Panc1 (cell line): ENCODE measurements at places on chromosomes 12 and 14. TPM values are rescaled to one million over a fixed set of nuclear protein-coding genes. Genes with fewer than 3 reads are reported as not detected.

DNA sequence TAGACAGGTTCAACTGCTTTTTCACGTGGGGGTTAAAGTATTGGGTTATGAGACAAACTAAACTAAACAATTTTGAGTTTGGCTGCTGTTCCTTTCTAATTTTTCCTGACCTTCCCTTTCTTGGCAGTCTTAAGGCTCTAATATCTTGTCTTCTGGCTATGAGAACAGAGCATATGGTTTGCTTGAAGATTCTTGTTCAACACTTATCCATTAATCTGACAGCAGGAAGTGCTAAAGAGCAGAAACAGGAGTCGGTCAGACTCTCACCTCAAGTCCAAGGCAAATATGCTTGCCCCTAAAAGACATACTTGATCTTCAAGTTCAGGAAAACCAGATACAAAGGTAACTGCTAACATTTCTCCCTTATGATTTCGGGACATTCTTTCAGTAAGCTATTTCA is 52.6 kb upstream of the KCNJ8 start:
- no peak for DNase-seq

DNA sequence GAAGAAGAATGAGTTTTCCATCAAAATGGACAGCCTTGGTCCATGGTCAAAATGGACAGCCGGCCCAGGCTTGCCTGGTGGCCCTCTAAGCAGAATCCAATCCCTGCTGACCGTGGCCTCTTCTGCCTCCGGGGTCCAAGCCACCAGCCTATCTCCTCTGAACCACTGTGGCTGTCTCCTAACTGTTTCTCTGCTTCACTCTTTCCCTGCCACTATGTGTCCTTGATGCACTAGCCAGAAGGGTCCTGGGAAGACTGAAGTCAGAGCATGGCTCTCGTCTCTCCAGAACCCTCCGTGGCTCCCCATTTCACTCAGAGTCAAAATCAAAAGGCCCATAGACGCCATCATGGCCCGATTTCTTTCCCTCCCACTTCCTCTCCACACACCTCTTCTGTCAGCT is 8.5 kb upstream of the FZD10 start:
- DNase-seq = no peak

Gene TEX22
- total RNA-seq = 2.9 TPM

DNA sequence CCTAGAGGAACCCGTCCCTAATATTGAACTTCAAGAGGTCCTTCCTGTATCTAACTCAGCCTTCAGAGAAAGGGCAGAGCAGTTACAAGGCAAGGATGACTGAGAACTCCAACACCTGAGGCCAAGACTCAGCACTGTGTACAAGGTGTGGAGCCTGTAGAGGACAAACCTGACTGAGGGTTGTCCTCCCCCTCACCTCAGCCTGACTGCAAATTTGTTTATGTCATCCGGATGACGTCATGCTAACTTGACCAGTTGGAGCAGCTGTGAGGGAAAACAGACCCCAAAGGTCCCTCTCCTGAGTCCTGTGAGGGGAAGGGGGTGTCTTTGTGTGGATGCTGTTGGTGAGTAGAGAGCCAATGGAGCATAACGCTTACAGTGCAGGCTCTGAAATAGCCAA is 4.3 kb downstream of the CRACR2A start:
- no peak for DNase-seq

Gene KRT5
- total RNA-seq = not detected

DNA sequence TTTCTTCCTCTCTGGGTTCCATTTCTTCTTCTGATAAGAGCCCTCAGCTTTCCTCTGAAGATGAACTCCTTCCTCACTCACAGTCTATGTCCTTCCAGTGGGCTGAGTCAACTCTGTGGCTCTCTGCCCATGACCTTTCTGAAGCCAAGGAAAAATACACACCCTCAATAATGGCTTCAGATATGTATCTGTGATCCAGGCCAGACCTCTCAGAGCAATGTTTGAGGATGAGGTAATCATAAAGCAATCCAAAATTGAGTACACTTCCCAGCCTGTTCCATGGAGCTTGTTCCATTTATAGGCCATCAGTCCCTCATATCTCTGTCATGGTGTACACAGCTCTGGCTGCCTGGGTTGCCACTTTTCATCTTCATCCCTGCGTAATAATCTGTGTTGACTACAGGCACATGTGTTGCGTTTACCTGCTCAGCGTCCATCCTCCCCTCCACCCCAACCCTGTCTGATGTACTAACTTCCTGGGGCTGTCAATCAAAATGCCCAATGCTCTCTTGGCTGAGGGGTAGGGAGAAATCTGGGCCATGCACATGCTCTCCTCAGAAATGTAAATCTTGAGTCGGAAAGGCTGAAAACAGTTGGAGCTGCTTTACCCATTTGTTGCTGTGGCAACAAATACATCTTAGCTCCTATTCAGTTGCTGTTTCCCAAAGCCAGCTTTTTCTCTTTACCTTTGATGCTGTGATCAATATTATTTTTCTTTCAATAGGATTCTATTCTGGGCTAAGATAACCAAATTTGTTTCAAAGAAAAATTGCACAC is 377.8 kb upstream of the TMEM132C start:
- no peak for DNase-seq

Gene CEBPE
- not detected for total RNA-seq

DNA sequence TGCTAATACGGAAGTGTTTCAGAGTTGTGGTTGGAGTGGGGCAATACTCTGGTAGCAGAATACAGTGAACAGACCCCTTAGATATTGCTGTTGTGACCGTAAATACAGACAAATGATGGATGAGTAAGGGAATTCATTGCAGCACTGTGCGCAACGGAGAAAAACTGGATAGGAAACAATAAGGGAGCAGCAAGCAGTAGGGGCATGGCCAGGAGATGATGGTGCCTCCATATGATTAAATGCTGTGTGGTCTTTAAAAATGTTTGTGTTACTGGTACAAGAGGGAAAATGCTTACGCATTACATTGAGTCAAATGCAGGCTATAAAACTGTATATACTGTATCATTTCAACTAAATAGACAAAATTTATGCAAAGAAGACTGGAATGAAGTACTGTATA is 61.6 kb downstream of the EML1 start:
- DNase-seq = no peak

Gene LRR1
- total RNA-seq = 23.3 TPM

DNA sequence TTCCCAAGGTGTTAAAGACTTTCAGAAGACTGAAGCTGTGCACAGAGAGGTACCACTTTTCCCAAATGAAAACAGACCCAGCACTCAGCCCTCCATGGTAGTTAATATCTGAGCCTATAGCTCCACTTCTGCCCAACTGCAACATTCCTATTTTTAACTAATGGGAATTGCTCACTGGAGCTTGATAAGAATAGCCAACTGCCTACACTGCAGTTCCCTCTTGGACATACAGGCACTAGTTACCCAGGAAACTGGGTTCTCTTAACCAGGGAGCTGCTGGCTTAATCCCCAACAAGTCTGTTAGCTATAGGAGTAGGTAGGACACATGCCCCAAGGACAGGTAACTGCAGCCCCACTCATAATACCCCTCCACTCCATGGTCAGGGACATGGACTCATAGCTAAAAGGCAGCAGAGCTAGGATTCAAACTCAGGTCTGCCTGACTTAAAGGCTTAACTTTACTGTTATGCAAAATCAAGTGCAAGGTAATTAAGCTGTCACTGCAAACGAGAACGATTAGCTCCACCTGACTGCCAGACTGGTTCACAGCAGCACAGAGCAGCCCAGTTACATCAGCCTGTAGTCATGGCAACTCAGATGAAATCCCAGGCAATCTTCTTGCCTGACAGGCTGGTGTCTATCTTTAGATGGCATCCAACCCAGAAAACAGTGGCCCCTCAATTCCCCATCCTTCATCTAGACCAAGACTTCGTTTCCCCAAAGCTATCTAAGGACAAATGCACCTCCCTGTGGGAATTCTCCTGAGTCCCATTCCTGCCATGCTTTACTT is 77.1 kb upstream of the ACTN1 start:
- no peak for DNase-seq

DNA sequence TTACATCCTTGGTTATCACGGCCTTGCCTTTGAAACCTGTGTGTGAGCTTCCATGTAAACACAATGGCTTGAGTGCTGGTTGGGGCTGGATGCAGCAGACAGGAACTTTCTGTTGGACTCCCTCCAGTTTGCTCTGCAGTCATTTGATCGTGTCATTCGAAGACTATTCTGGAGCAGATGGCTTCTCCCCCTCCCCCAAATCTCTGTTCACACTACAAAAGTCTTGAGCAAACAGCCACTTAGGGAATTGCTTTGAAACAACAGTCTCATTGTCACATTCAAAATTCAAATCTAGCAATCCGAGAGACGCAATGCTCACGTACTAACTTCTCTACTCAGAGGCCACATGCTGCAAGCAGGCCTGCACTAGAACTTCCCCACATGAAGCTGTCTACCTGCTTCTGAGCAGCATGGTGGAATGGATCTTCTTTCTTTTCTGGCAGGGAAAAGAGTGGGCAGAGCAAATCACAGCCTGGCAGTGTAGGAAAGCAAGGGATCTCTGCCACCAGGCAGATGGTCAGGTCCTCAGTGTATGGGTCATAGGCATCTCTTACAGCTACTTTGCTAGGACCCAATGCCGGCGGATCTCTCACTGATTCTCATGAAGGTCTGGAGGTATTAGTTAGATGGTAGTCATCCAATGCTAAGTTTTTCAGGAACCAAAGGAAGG is 214.2 kb downstream of the PPM1H start:
- no peak for DNase-seq

Gene RASSF9
- total RNA-seq = 0.33 TPM

Gene SOX5
- total RNA-seq = 0.23 TPM

DNA sequence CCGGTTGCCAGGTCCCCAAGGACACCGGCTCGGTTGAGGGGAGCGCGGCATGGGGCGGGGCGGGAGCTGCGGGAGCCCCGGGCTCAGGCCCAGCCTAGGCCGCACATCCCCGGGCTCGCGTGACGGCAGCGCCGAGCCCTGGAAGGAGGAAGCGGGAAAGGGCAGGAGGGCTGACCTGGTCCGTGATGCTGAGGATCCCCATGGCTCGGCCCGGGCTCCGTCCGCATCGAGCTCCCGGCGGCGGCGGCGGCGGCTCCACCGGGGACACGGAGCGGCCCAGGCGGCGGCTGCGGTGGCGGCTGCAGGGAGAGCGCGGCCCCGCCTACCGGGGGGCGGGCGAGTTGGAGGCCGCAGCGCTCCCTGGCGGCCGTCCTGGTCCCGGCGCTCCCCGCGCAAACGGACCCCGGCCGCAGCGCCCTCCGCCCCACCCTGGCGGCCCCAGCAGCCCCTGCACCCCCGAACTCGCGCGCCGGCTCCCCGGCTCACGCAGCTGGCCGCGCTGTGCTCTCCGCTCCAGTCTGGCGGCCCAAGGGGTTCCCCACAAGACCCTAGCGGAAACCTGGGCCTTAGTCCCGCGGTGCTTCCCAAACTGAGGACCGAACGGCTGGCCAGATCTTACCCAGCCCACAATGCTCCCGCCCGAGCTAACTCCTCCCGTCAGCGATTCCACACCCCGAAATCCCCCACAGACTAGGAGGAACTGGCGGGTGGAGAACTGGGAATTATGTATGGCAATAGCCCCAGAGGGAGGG is at the start of gene ANKRD52:
Gene ANKRD52, minus strand, starts transcription at position 317 of the 752 bp plus-strand sequence. Its CDS starts 115 bp downstream, at position 202.
- DNase-seq = no peak

GRCh38 chr12:14243941-14244340 is 121.5 kb upstream of the ATF7IP start:
- no peak for DNase-seq

Gene DAO
- total RNA-seq = not detected

DNA sequence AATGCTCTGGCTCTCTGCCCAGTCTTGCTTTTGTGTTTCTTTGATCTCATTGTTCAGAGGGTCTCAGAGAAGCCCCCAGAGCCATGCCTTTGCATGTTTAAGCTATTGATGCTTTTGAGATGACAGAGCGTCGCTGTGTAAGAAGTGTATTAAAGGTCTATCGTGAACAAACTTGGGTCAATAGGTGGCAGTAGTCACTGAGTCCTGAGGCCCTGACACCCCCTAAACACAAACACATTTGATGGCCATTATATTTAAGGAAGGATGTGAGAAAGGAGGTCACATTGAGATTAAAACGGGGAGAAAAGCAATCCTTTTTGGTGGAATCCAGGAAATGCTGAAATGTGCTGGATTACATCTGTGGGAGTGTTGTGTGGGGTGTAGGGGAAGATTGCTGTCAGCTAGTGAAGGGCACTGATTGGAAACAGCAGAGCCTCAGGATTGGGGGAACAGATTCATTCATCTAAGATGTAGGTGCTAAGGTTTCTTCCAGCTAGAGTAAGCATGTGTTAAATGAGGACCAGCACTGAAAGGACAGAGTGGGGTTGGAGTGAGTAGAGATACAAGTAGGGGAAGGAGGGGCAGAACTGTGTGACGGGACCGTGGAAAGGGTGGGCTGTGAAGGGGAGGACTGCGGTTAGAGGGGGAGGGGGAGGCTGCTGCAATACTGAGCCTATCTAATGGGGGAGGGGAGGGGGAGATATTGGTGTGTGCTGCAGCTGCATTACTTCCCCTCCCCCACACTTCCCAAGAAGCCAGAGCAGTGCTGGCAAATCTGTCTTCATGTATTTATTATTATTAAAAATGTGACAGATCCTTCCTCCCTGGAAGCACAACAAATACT is 12.7 kb downstream of the NGDN start:
- DNase-seq = no peak

DNA sequence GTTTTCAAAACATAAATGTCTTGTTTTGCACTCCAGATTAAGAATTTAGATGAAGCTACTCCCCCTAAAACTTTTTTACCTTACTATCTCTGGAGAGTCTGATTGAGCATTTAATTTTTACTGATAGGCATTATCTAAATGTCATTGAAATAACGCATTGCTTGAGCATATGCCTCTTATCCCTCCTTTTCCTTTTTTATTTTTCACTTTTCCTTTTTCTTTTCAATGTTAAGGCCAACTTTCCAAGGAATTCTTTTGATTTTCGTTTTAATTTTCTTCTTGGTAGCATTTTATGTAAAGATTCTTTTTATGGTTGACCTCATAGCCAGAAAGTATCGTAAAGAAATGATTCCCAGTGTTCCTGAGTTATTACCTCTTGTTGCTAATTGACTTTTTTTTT is 2.9 kb downstream of the SRP54 start:
- DNase-seq = no peak

Gene OTUB2
- total RNA-seq = 3.4 TPM

- DNase-seq = no peak
Measured at GRCh38 chr12:42587601-42588523, 1.7 kb downstream of the PRICKLE1 start.

GRCh38 chr14:20827326-20827725 is 24.7 kb upstream of the RNASE1 start:
- no peak for DNase-seq

Gene SCAF11
- total RNA-seq = 98.3 TPM

GRCh38 chr12:123092866-123093265 is 58.0 kb downstream of the PITPNM2 start:
- no peak for DNase-seq

DNA sequence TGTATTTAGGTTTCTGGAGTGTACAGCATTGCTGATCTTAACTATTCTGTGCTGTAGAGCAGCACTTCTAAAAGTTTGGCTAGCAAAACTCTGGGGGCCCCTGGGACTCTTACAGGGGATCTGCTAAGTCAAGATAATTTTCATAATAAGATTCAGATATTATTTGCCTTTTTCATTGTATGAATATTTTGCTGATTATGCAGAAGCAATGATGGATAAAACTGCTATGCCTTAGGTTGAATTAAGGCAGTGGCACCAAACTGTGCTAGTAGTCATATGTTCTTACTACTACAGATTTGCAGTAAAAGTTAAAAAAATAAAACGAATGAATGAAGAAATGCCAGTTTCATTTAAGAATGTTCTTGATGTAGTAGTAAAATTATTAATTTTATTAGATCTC is 160.1 kb downstream of the PDZRN4 start:
- no peak for DNase-seq

Gene INSM2
- not detected for total RNA-seq
